ENCODE measurements at places on chromosomes 6 and 20. TPM values are rescaled to one million over a fixed set of nuclear protein-coding genes. Genes with fewer than 3 reads are reported as not detected.
A peak's percentile ranks its signal among the peaks of the same experiment; 100 is the strongest.

KIF6 gene
- total RNA-seq: not detected

MYLK4 gene
- total RNA-seq: 0.69 TPM

ABHD12 gene
- total RNA-seq: 27.6 TPM

TMX4 gene
- total RNA-seq: 44.8 TPM

DNA sequence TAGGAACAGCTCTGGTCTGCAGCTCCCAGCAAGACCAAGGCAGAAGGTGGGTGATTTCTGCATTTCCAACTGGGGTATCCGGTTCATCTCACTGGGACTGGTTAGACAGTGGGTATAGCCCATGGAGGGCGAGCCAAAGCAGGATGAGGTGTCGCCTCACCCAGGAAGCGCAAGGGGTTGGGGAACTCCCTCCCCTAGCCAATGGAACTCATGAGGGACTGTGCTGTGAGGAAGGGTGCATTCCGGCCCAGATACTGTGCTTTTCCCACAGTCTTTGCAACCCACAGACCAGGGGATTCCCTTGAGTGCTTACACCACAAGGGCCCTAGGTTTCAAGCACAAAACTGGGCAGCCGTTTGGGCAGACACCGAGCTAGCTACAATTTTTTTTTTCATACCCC, 21.8 kb downstream of the HDDC2 start:
- H3K27ac ChIP-seq: no peak overlapping the region
- no peak for DNase-seq
- H3K4me1 ChIP-seq: peaks cover 19% of the 10 kb centered on the region
- H3K4me3 ChIP-seq: no peak overlapping the region
- H3K36me3 ChIP-seq: peaks cover 83% of the 10 kb centered on the region

DNA sequence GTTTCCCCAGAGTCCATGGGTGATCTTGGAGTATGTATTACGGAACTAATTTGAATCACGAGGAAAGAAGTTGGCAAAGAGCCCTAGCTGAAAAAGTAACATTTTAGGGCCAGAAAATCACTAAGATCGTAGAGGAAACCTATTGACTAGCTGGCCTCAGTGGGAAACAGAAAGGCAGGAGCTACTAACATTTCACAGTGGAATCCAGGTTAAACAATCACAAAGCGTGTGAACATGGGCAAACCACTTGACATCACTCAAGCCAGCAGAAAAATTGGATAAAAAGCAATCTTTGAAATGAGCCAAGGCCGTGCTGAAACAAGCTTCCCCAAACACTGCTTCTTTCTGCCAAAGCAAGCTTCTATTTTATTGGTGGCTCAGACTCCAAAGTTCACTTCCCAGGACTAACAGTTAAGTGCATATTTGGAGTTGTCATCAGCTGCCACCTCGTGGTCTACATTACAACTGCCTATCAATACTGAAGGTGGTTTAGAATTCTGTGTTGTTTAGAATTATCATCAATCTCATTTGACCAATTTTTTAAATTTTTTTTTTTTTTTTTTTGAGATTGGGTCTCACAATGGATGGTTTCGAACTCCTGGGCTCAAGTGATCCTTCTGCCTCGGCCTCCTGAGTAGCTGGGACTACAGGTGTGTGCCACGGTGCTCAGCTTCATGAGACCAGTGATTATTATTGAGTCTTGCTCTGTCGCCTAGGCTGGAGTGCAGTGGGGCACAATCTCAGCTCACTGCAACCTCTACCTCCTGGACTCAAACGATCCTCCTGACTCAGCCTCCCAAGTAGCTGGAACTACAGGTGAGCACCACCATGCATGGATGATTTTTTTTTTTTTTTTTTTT, 10.6 kb downstream of the RPS10 start:
- no peaks in the 10 kb centered on the region for H3K27me3 ChIP-seq
- DNase-seq: peak; percentile 54
- H3K4me1 ChIP-seq: peaks cover 4% of the 10 kb centered on the region
- H3K36me3 ChIP-seq: peaks cover 42% of the 10 kb centered on the region
- H3K27ac ChIP-seq: peak overlapping the region; percentile 19
- no peak overlapping the region for H3K4me3 ChIP-seq

DNA sequence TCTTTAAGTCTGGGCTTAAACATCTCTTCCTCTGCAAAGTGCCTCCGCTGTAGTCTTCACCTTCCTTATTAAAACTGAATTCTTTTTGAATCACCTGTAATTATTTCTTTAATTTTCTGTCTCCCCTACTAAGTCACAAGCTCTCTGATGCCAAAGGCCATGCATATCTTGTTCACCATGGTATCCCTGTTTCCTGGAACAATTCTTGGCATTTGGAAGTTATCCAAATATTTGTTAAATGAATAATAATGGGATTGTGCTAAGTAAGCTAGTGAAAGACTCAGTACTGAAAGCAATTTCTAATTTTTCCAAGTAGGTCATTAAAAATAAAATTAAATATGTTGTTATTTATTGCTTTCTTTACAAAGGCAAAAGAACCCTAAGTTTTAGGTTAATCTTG, 12.2 kb downstream of the SNAP91 start:
- no peaks in the 10 kb centered on the region for H3K4me1 ChIP-seq
- H3K36me3 ChIP-seq: no peaks in the 10 kb centered on the region
- no peak for DNase-seq

GRCh38 chr6:101117393-101118135, 236.4 kb upstream of the ASCC3 start:
- H3K36me3 ChIP-seq: no peaks in the 10 kb centered on the region
- no peaks in the 10 kb centered on the region for H3K27me3 ChIP-seq
- DNase-seq: no peak
- H3K4me1 ChIP-seq: no peaks in the 10 kb centered on the region
- no peak overlapping the region for H3K27ac ChIP-seq

DNA sequence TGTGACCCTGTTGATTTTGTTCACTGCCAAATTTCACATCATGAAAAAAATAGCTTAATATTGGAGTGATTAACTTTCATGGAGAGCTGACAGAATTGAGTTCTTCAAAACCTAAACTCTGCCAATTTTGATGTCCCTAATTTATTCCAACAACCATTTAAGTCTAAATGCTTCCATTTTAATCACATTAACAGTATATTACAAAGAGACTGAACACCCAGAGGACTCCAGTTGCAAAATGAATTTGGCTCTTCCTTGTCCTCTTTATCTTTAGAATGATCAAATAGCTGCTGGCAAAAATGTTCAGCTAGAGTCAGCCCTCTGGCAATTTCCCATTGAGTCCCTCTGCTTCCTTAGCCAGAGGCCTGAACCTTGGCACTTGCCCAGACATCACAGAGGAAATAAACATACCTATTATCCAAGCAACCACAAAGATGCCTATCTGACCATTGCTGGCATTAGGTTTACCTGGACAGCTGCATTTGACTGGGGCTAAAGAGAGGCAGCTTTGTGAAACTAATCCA, 299.0 kb upstream of the STXBP5 start:
- no peak overlapping the region for H3K27ac ChIP-seq
- H3K36me3 ChIP-seq: no peaks in the 10 kb centered on the region
- no peaks in the 10 kb centered on the region for H3K4me1 ChIP-seq
- no peak for DNase-seq
- H3K27me3 ChIP-seq: no peaks in the 10 kb centered on the region

- H3K27ac ChIP-seq: peak overlapping the region; percentile 37
- H3K36me3 ChIP-seq: no peaks in the 10 kb centered on the region
- peaks cover 4% of the 10 kb centered on the region for H3K27me3 ChIP-seq
- peaks cover 12% of the 10 kb centered on the region for H3K4me1 ChIP-seq
- H3K4me3 ChIP-seq: no peak overlapping the region
- DNase-seq: peak; percentile 14
Measured at GRCh38 chr20:19976595-19977372, 40.4 kb upstream of the NAA20 start.

GRCh38 chr6:138955262-138955661, 32.8 kb downstream of the REPS1 start:
- no peak for DNase-seq
- H3K27ac ChIP-seq: no peak overlapping the region
- H3K4me1 ChIP-seq: peaks cover 34% of the 10 kb centered on the region
- no peak overlapping the region for H3K4me3 ChIP-seq
- H3K27me3 ChIP-seq: no peaks in the 10 kb centered on the region

DNA sequence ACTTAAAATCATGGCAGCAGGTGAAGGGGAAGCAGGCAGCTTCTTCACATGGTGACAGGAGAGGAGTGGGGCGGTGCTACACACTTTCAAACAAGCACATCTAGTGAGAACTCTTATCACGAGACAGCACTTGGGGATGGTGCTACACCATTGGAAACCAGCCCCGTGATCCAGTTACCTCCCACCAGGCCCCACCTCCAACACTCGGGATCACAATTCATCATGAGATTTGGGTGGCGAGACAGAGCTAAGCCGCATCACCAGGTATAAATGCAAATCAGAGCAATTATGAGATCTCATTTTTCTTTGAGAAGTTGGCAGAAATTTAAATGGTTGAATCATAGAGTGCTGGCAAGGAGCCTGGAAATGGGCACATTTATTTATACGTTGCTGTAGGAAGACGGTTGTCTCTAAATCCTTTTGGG, 31.4 kb downstream of the IGF2R start:
- no peak overlapping the region for H3K27ac ChIP-seq
- peaks cover 31% of the 10 kb centered on the region for H3K4me1 ChIP-seq
- no peak overlapping the region for H3K4me3 ChIP-seq
- H3K27me3 ChIP-seq: no peaks in the 10 kb centered on the region
- DNase-seq: no peak
- H3K36me3 ChIP-seq: peaks cover 52% of the 10 kb centered on the region

DNA sequence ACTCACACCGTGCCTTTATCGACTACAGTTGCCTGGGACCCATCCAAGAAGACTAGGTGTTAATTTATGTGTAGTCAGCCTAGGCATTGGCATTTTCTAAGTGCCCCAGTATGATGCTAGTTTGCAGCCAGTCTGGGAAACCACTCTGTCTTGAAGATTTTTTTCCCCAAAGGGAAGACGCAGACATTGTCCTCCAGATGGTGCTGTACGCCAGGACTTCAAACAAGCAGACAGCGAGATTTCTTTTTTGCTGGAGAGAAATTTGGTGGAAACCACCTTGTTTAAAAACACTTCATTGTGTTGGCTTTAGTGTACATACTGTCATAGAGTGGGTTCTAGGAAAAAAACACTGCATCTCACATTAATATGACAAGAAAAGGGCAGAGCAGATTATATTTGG, 30.0 kb downstream of the ALDH5A1 start:
- no peak overlapping the region for H3K4me3 ChIP-seq
- peak; percentile 40 for DNase-seq
- no peaks in the 10 kb centered on the region for H3K36me3 ChIP-seq
- no peak overlapping the region for H3K27ac ChIP-seq
- H3K27me3 ChIP-seq: no peaks in the 10 kb centered on the region
- H3K4me1 ChIP-seq: peaks cover 12% of the 10 kb centered on the region
